ENCODE measurements at places on chromosomes 11 and 22.

GRCh38 chr11:122788781-122789535 is 49.3 kb upstream of the CRTAM start:
- no peak for DNase-seq

- DNase-seq: no peak
These were observed 100.7 kb upstream of the CD82 start for GRCh38 chr11:44464741-44465140.

GRCh38 chr11:9008011-9008550 is 4.3 kb upstream of the NRIP3 start:
- DNase-seq: no peak

DNA sequence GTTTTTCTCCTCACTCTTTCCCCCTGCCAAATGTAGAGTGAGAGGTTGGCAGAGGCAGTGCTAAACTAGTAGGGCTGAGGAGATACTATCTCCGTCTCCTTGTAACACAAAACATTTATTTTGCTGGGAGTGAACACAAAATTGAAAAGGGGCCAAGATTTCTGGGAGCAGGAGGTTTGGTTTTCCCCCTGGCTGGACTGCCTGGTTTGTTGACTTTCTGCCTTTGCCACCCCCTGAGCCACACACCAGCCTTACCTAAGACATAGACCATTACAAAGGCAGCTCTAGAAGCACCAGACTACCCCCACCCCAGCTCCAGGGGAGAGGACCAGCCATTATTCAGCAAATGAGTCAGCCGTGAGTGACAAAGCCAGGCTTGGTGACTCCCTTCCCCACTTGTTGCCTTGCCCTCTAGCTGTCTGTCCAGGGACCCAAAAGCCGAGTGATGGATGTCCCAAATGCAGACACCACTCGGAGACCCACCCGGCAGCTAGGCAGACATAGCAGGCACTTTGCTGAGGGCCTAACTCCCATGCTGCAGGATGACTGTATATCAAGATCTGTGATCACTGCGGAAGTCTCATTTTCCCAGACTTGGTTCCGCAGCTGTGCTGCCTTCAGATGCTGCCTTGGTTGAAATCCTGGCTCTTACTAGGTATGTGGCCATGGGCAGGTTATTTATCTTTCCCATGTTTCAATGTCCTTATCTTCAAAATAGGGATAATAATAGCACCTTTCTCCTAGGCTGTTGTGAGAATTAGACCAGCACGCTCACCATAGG is 17.7 kb upstream of the CDON start:
- no peak for DNase-seq

- DNase-seq: no peak
These were observed 19.8 kb upstream of the RAPSN start for GRCh38 chr11:47468598-47469214.

DNA sequence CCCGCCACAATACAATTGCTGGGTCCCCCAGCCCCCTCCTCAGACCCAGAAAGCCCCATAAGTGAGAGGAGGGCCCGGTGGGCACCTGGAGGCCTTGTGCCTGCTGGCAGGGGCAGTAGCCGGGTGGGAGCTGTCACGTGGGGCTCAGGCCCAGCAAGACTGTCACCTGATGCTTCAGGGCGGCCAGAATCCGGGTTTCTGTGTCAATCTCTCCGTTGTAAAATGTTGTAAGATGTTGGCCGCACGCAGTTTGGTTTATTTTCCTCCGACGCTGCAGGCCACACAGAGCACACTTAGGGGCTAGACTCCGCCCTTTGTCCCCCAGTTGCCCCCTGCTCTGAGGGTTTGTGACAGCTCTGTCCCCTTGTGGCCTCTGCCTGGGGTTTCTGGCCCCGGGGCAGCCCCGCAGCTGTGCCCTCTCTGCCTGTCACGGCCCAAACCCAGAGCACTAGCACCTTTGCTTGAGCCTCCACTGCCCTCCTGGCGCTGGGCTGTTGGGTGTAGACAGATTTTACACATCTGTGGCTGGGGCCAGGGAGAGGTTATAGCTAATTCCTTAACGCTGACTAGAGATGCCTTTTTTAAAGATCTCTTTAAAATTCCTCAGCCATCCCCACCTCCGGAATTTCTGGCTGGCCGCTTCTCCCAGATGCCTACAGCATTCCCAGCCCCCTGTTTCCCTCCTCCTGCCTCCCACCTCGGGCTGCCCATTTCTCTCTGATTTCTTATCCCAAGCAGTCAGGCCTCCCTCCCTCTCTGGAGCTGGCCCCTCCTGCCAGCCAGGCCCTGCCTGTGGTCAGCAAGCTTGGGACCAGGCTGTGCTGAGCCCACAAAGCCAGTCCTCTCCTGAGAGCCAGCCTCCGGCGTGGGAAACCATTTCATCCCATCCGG is 3.2 kb upstream of the PRR5 start:
- DNase-seq: peak; percentile 56

DNA sequence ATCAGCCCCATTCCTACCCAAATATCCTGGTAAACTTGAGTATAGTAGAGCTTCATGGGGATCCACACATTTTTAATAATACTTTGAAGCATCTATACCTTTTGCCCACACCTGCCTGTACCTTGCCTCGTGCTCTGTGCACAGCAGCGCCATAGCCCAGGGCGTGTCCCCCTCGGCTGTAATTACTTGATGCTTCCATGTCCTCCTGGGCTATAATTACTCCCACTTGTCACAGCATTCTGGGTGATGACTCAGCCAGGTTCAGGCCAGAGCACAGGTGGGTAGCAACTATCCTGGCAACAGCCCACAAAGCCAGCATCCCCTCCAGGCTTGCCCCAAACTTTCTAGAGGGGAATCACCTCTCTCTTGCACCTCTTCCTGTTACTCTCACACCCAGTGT is 23.7 kb upstream of the SLC36A4 start:
- no peak for DNase-seq

DNA sequence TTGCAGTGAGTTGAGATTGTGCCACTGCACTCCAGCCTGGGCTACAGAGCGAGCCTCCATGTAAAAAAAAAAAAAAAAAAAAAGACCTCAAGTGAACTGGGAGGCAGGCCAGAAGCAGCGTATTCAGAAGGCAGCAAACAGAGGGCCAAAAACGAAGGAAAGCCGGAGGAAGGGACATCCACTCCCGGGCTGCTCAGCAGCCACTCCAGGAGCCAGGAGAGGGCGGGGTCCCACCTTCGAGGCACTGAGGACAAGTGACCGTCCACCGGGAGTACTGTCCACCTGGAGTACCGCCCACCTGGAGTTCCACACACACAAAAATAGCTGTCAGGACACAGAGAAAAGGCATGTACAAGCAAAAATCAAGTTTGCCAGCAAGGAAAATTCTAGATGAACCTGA is 5.5 kb downstream of the TOLLIP start:
- DNase-seq: no peak

DNA sequence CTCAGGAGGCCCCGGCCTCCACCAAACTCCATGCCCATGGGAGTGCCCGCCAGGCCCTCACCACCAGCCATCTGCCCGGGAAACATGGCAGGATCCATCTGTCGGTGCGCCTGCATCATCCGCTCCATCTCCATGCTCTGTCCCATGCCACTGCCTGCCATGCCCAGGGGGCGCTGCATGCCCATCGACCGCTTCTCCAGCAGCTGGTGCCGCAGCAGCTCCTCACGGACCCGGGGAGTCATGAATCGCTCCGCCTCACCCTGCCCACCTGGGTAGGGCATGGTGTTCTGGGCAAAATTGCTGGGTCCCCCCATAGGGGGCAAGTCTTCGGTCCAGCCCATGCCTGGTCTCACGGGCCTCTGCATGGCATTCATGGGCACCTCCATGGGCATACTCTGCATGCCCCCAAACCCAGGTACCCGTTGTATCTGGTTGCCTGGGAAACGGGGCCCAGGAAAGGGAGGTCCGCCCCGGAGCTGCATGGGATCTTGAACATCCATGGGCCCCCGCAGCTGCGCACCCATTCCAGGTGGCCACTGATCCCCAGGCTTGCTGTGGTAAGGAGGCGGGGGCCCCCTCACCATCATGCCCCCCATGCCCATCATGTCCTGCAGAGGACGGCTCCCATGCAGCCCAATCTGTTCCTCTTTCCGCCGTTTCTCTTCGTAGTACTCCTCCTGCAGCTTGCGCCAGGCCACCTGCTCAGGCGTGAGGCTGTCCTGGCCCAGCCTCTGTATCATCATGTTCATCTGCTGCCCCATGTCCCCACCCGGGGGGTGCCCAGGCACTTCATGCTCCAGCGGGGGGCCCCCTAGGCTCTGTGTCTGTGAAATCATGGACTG is 18.0 kb downstream of the CXCR5 start:
- no peak for DNase-seq

GRCh38 chr11:23288003-23288783 is 427.9 kb upstream of the CCDC179 start:
- no peak for DNase-seq

DNA sequence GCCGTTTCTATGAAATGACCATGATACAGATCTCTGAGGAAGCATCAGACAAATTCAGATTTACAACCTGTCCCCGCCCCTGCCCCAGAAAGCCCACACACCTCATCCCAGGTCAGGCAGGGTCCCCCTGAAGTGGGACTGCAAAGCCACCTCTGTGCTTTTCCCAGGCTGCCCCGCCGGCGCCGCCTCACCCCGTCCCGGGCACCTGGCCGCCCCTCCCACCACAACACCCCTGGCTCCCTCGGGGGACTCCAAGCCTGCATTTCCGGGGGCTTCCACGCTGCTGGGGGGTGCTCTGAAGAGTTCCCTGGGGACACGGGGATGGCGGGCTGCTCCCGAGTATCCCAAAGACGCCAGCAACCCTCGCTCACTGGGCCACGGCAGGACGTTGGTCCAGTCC is 23.2 kb downstream of the DRD4 start:
- DNase-seq: no peak

DNA sequence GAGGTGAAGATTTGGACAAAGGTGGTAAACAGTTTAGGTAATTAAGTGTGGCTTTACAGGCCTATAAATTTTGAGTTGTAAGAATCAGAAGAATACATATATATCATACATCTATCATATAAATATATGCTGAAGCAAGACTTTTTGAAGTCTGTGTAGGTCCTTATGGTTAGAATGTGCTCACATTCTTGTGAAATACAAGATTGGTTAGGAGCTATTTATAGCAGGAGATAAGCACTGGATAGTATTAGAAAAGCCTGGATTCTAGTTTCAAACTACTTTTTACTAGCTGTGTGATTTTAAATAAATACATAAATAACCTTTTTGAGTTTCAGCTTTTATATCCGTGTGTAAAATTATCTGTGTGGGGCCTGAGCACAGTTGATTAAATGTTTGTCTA is 42.3 kb downstream of the ANKRD42 start:
- no peak for DNase-seq

GRCh38 chr22:30535182-30535581 is 11.4 kb downstream of the SEC14L6 start:
- DNase-seq: no peak

DNA sequence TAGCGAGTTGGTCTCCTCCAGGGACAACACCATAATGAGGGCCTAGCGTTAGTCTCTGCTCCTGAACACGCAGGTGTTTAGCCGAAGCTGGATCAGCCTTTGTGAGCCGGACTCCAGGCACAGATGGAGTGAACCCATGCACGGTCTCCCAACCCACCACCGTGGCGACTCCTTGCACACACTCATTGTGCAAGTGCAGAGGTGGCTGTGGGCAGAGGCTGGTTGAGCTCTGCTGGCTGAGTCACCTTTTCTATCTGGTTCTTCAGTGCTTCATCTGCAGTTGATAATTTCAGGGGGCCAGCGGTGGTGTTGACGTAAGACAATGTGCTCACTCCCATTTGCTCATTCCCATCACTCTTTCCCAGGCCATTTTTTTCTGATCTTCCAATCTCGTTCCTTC is 72.1 kb upstream of the SLC22A12 start:
- DNase-seq: no peak

DNA sequence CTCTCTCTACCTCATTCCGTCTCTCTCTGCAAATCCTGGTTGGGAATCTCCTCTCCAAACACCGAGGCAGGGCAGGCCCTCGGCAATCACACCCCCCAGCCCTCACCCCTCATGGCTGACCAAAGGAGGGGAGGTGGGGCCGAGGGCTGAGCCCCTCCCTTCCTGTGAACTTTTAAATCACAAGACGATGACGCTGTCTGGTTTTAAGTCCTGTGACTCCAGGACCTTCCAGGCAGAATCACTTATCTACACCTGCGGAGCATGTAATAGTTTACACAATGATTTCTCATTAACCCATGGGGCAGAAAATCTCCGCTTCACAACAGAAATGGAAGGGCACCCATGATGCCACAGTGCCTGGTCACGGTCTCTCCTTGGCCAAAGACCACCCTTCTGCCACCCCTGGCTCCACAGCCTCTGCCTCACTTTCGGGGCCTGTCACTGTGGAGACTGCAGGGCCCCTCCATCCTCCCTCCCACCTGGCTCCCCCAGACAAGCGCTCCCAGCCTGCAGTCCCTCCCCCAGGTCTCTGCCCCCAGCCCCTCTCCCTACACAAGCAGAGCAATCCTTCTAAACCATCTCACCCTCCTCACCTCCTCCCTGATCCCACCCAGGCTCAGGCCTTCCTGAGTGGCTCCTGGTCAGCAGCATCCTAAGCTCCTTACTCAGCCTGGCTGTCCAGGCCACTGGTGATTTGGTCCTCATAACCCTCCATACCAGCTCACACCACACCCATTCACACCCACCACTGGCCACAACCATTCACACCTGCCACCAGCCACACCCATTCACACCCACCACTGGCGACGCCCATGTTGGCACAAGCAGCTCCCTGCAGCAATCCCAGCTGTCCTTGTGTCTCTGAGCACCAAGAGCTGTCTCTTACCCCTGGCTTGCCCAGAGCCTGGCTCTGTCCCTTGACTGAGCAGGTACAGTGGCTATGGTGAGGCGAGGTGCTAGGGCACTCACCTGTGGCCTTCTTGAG is 30.7 kb upstream of the ARFGAP3 start:
- no peak for DNase-seq

- DNase-seq: no peak
These were observed 4.9 kb downstream of the IFT46 start for GRCh38 chr11:118560806-118561205.

DNA sequence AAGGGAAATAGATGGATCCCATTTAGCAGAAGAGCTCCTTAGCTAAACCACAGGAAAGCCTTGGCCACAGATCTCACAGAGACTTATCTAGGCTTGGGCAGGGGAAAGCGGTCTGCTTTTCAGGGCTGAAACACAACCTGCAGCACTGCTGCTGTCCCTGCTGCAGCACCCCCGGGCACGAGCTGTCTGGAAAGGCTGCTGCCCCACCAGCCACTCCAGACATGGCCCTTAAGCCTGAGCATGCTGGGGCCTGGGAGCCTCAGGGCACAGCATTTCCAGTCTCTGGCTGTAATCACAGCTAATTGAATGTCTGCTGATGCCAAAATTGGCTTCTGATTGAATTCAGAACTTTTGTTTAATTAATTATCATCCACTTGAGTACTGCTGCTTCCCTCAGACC is 115.0 kb downstream of the TMPRSS5 start:
- no peak for DNase-seq
